Left hindlimb (tissue), 1 donor: ENCODE measurements at places on chromosomes 7 and 10.

GRCh38 chr7:98907570-98907969 lies 29.2 kb downstream of the TRRAP start:
- DNase-seq, result no peak

- peak; percentile 10 for DNase-seq
These were observed 28.5 kb upstream of the CFAP46 start for GRCh38 chr10:132970641-132971438.

DNA sequence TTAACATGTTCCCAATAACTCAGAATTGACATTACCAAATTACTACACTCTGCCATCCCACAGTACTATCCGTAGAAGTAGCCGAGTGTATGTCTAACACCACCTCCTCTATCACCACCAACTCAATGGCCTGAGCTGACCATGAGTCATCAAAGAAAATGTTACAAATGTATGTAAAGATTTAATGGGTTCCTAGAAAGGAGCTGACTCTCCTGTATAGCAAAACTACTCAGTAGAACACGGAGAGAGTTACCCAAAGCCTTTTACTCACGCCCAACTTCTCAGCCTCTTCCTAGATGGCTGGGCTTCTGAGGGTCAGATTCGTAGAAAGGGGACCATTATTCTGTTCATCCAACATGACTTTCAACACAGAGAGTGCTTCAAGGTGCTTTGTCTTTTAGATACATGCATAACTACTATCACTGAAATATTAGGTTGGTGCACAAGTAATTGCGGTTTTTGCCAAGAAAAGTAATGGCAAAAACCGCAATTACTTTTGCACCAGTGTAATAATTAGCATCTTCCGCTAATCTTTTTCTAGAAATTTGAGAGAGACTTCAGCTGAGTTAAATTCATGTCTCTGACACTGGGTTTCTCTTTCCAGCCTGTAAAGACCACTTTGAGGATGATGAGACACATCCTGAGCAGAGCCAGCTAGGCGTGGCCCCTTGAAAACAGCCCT lies 24.0 kb upstream of the NANOS1 start:
- no peak for DNase-seq

GRCh38 chr7:134963036-134963435 lies 23.3 kb upstream of the AGBL3 start:
- DNase-seq, result peak; percentile 42

GRCh38 chr10:96509017-96509641 lies 4.6 kb downstream of the TLL2 start:
- DNase-seq, result no peak

DNA sequence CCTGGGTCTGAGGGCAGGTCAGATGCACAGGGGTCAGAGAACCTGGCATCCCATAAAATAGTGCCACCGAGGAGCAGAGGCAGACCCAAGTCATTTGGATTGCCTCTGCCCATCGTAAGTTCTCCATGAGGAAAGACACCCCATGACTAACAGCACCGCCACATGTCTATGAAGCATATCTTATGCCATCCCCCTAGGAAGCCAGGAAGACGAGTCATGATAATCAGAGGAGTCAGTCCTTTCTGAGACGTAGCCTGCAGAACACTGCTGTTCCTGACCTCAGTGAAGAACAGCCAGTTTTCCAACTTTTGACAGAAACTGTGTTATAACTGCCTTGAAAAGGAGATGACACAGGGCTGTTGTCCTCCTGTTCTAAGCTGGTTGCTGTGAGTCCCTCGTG lies 51.2 kb downstream of the INSYN2A start:
- no peak for DNase-seq

DNA sequence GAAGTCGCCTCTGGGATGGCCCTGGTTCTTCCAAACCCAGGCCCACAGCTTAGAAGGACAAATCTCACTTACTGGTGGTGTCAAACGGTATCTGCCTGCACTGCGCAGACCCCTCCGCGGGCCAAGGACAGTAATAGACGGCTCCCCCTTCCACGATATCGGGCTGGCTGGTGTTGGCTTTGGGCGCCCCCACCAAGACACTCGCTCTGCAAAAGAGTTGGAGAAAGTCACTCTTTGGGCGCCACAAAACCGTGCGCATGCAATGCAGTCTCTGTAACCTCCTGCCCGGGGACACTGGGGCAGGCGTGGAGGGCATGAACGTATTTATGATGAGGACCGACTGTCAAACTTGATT lies 1.1 kb downstream of the ITGA8 start:
- DNase-seq, result peak; percentile 40

GRCh38 chr10:98610301-98610700 lies 163.6 kb upstream of the HPS1 start:
- DNase-seq, result no peak

DNA sequence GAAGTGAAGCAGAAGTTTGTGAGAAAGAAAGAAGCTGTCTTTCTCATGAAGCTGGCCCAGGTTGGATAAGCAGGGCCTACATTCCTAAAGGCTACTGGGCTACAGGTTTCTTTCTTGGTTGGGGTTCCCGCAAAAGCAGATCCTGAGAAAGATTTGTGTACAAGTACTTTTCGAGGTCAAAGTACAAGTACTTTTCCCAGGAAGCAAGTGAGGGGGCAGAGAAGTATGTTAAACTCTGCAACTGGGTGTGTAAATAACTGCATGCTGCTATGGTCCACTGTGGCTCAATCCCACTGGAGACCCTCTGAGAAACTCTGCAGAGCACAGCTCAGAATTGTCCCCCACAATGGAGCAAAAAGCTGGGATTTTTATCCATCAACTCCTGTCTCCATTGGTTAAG lies 28.7 kb downstream of the LSM5 start:
- no peak for DNase-seq

DNA sequence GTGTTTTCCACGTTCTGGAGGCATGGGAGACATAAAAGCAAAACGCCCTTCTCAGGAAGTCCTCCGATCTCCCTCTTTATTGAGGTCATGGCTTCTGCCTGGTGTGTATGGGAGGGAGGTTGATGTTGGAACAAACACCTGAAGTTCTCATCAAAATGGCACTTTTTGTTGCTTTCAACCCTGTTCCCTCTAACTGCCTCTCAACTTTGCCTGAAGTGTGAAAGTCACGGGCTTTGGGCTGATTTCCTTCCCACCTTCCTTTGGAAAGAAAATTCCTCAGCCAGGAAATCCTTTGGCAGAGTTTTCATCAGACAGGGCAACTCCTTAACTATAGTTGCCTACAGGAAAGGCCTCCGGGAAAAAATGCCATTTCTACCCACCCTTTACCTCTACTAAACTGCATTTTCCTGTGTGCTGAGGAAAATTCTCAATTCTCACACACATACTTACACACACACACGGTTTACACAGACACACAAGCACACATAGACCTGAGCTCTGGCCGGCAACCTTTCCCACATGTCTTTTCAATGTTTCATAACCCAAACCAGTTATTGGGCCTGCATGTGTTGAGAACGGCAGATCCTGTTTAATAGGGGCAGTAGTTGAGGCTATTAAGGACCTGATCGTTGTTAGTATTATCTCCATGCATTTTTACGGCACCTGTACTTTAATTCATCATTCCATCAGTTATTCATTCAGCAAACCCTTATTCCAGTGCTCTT lies 36.4 kb downstream of the CYP17A1 start:
- DNase-seq, result no peak

DNA sequence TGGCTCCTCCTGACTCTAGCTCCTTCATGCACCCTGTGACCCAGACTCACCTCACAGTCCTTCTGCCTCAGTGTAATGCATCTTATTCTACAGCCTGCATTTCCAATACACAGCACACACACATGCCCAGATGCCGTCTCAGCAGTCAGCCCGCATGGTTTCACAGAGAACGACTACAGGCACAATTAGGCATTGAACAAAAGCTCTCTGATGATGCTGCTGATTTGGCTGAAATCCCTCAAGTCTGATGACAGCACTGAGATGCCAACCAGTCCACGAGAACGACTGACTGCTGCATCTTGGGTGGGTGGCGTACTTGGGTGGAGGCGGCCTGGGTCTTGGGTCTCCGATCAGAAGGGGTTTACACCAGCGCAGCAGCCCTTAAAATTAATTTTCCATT lies 200.4 kb downstream of the TAX1BP1 start:
- no peak for DNase-seq

DNA sequence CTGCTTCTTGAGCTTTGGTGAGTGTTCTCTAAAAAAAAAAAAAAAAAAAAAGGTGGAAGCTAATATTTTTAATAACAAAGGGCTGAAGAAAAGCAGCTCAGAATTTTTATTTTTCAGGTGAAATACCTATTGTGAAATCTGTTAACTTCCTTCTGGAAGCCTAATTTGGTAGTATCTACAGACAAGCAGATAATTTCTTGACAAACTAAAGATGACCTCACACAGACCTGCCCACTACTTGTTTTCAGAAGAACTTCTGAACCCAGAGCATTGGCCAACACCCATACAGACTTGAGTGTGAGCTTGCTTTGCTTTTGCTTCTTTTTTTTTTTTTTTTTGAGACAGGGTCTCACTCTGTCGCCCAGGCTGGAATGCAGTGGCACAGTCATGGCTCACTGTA lies 31.2 kb downstream of the LRRC4 start:
- DNase-seq, result no peak

DNA sequence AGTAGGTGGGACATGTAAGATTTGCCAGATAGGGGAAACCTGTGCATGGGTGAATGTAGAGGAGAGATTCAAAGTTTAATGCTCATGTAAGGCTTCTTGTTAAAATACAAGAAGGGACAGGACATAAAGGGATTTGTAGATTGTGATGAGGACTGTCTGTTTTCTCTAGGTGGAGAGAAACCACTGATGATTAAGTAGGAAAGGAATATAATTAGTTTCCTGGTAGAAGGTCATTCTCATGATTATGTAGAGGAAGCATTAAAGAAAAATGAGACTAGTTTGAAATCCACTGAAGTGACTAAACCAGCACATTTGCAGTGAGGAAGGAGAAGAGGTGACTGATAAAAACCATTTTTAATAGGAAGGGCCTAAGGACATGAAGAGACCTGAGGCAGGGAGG lies 19.6 kb upstream of the MACC1 start:
- no peak for DNase-seq

- peak; percentile 69 for DNase-seq
These were observed 223.5 kb upstream of the PHYHIPL start for GRCh38 chr10:58952747-58953466.
